ENCODE measurements at places on chromosomes 13 and 19.

- DNase-seq: no peak
Measured at GRCh38 chr19:575527-576506, 3.4 kb downstream of the BSG start.

GRCh38 chr19:1155352-1156304 lies 18.4 kb downstream of the SBNO2 start:
- no peak for DNase-seq

GRCh38 chr13:75321084-75321483 lies 160.9 kb downstream of the TBC1D4 start:
- no peak for DNase-seq

- DNase-seq: no peak
Measured at GRCh38 chr13:97752961-97753668, 200.4 kb upstream of the IPO5 start.

DNA sequence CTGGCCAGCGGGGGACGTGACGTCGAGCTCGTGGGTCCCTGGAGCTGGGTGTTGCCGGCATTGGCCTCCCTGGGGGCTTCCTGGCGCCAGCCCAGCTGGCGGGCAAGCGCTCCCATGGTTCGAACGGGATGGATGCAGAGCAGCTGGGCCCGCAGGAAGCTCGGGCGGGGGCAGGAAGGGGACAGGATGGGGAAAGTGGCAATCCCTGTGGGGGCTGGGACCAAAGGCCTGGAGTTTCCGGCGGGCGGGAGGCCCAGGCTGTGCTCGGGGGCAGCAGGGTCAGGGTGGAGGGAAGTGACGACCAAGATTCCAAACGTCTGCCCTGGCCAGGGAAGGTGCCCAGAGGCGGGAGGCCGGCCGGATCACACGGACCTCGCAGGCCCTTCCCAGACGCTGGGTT lies 19.3 kb downstream of the PALM start:
- no peak for DNase-seq

GRCh38 chr13:77034881-77035280 lies 7.9 kb upstream of the FBXL3 start:
- DNase-seq: no peak

DNA sequence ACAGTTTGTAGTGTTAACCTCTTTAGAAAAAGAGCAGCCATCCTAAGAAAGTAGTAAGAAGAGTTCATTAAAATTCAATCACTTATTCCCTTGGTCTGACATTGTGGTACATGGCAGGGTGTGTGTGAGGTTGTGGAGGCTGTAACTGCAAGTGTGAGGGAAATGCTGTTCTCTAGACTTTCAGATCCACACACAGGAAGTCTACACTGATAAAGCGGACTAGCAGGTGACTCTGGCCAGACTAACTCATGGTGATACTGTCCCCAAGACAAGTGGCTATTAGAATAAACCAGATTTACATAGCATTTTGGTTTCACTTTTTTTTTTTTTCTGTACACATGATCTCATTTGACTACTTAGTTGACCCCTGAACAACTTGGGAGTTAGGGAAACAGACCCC lies 10.0 kb downstream of the MTIF3 start:
- no peak for DNase-seq

DNA sequence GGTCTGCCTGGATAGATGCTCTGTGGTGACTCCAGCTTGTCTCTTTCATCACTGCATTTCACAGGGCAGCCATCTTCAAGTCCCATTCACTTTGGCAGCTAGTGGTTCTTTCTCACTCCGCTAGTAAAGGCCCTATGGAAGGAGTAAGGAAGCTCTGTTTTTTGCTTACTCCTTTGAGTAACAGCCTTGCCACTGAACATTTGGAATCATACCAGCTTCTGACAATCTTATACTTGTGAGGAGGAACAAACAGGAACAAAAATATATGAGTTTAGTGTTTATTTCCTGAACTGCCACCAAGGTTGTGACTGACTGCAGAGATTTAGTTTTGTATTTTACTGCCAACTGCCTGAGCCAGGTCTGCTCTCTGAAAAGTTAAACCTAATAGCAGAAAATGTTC lies 38.7 kb downstream of the KCTD4 start:
- no peak for DNase-seq

DNA sequence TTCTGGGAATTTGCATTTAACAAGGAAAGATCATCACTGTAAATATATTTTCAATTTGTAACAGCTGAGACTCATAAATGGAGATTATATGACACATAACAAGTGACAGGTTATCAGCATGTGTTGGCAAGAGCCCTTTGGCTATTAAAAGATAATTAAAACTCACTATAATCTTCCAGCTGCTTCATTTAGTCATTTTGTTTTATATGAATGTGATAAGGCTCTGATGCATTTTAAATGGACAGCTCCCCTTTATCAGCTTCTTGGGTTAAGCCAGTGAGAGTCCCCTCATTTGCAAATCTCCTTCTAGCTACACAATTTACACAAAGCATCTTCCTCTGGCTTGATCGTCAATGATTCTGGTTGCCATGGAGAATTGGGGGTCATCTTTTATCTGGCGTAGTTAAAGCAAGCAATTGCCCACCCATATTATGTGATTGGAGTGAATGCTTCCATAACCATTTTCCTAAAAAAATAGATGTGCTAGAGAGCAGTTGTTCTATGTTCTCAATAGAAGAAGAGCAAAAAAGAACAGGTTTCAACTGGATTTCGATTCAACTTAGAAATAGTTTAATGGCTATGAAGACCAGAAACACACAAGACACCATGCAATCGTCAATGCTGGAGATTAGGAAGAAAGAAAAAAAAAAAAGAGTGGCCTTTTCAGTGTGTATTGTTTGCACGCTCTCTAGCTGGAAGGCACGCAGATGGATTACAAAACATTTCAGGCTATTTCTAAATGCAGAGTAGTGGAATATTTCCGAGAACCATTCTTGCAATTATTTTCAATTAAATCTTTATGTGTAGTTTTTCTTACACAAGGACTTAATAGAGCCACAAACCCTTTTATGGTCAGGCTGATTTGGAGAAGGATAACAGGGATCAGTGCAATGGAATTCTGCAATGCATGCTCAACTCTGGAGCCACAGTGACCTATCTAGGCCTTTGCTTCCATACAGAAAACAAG lies 27.4 kb downstream of the STARD13 start:
- no peak for DNase-seq

- DNase-seq: no peak
Measured at GRCh38 chr13:48175185-48175584, 57.8 kb upstream of the ITM2B start.

All from GM12878 (cell line).